ENCODE measurements at places on chromosomes 7 and 10.
A peak's percentile ranks its signal among the peaks of the same experiment; 100 is the strongest.

DNA sequence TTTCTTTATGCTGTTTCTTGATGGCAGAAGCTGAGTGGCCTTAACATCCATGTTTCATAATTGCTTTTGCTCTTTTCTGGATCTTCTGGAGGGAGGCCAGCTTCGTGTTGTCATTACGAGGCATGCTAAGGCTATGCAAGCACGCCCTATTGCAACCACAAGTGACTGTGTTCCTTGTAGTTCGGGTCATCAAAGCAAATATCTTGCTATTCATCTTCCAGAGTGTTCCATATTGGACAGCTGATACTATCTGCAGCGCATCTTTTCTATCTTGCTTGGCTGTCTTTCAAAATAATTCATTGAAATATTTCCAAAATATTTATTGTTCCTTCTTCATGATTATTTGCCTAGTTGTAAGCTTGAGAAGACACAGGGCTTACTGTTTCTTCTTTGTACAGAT, 5.0 kb downstream of the EPHB6 start:
- DNase-seq, result no peak

DNA sequence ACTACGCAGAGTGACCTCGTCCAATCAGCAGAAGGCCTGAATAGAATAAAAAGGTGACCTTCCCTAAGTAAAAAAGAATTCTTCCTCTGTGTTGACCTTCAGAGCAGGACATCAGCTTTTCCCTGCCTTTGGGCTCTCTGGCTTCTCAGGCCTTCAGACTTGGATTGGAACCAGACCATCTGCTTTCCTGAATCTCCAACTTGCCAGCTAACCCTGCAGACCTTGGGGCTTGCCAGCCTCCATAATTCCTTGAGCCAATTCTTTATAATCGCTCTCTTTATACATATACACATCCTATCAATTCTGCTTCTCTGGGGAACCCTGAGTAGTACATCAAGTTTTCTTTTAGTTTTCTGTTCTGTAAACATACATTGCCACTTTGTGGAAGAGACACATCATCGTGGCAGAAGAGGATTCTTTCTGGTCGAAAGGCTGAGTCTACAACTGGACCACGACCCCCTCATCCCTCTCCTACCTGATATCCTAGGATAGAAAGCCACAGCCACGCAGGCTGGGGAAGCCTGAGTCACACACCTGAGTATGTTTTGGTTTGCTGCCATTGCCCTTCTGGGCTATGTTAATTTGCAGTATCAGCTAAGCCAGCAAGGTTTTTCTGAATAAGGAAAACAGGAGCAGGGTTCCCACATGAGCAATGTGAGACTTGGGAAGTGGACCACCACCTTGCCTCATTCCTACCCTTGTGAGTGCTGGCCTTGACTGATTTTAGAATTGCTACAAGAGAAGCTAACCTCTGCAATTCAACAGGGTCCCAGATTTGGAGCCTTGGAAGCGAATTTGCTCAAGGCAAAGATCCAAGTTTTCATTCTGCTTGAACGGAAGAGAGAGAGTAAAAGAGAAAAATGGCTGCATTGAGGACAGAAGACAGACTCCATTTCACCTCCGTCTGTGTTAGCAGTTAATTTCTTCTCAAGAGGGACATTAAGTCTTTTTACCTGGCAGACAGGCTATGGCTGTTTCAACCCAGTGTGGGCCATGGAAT, 445.2 kb upstream of the FZD8 start:
- no peak for DNase-seq

DNA sequence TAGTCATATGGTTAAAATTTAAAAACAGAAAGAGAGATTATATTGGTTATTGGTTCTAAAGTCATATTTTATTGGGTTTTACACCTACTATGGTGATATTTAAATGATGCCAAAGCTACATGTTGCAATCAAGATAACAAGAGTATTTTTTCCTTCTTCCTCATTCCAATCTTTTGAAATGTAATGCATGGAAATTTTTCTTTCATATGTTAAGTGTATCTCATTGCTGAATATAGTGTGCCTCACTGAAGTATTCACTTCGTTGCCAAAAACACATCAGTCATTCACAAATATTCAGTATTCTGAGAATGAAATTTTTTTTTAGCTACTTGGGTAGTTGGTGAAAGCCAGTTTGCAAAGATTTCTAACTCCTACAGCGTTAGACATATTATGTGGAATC, 19.5 kb downstream of the HDAC9 start:
- no peak for DNase-seq

GRCh38 chr10:118850418-118851061, 95.8 kb upstream of the CACUL1 start:
- DNase-seq, result peak; percentile 19

GRCh38 chr10:23399701-23400144, 39.2 kb upstream of the OTUD1 start:
- no peak for DNase-seq

DNA sequence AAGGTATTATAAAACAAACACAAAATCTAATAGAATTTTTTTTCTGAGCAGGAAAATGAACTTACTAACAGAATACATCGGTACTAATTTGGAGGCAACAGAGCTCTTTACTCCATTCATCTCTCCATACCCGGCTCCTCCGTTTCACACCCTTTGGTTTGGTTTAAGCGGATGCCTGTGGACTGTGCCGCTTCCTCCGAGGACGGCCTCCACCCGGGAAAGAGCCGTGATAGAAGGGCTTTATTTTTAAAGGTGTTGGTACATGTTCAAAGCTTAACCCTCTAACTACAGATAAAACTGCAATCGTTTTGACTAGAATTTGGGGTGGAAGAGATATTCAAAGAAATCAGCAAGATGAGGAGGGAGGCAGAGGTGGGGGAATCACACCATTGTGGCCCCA, 1.9 kb downstream of the VIPR2 start:
- DNase-seq, result no peak

DNA sequence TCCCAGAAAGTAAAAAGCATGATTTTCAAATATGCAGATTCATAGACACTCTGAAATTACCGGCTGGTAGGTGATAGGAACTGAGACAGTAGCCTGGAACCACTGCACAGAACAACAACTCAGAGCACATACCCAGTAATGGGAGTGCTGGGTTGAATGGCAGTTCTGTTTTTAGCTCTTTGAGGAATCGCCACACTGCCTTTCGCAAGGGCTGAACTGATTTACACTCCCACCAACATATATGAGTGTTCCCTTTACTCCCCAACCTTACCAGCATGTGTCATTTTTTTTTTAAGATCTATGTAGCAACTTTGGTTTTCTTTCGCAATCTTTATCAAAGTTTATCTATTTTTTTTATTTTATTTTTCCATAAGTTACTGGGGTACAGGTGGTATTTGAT, 358.8 kb downstream of the CALN1 start:
- no peak for DNase-seq

DNA sequence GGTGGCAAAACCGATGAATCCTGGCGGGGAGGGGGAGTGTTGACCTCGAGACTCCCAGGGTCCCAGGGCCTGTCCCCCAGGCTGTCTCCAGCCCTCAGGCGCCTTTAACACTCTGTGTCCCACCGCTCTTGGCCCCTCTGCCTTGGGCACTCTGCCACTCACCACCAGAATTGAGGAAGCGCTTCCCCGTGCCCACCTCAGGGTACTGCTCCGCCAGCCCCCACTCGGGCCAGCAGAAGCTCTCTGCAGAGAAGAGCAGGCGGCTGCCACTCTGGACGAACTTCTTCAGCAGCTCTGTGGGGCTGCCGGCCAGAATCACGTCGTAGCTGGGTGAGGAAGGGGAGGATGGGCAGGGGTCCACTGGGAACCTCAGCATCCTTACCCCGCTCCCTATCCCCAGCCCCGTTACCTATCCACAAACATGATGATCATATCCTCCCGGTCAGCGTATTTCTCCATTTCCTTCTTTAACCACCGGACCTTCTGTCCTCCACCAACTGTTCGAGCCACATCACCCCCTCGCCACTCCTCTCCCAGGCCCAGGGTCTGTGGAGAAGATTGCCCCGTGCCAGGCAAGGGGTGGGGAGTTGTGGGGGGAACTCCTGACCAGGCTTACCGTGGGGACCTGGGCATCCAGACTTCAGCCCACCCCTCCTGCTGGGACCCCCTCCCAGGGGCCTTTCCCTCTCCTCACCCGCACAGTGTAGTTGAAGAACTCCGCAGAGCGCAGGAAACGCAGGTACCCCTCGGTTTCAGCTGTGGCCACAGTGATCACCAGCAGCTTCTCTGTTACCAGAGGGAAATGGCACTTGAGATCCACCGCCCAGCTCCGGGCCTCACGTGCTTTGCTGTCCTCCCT, 1.2 kb downstream of the PLOD3 start:
- no peak for DNase-seq

DNA sequence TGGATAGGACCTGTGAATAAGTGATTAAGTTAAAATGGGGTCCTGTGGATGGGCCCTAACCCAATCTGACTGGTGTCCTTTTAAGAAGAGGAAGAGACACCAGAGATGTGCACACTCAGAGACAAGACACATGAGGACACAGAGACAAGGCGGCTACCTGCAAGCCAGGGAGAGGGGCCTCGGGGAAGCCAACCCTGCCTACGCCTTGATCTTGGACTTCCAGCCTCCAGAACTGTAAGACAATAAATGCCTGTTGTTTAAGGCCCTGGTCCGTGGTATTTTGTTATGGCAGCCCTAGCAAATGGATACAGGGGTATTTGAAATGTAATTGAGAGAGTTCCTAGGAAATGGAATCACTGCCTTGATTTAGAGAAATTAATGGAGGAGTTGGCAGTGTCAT, 225.3 kb downstream of the SKAP2 start:
- DNase-seq, result no peak

- DNase-seq, result no peak
These were observed 28.5 kb downstream of the NRBF2 start for GRCh38 chr10:63161592-63161991.

- no peak for DNase-seq
These were observed 357.2 kb downstream of the LRMDA start for GRCh38 chr10:75788394-75789205.

GRCh38 chr10:117476716-117477115, 65.8 kb upstream of the EMX2 start:
- no peak for DNase-seq

DNA sequence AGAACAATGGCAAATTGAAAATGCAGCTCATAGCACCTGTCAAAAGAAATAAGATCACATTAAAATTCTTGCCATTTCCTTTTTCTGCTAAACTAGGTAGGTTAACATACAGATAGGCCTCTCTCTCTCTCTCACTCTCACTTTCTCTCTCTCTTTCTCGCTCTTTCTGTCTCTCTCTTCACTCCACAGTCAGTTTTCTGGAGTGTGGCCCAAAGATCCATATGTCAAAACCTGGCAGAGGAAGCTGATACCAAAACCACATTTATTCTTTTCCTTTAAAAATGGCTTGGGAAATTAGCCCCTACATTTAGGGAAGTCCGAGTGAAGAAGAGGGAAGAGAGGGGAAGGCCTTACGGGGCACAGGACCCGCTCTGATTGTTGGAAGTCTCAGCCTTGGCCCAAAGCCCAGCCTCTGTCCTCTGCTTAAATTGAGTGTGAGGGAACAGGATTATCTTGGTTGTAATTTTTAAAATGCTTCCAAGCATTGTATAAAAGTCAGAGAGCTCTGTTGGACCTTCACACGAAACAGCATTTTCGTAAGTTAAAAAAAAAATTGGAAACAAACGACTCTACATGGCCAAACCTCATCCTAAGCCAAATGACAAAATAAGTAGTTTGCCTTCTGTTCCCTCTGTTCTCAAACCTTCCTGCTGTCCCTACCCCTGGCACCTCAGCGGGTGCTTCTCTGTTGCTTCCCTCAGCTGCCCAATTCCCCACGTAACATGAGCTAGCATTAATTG, 83.2 kb downstream of the FRMD4A start:
- DNase-seq, result no peak

GRCh38 chr7:90192876-90193750, 18.4 kb upstream of the STEAP2 start:
- DNase-seq, result no peak

GRCh38 chr7:120505770-120506169, 232.8 kb downstream of the KCND2 start:
- no peak for DNase-seq

GRCh38 chr7:76364198-76364584, 5.4 kb upstream of the YWHAG start:
- DNase-seq, result no peak

- no peak for DNase-seq
These were observed 178.1 kb downstream of the ELFN1 start for GRCh38 chr7:1848013-1848640.

DNA sequence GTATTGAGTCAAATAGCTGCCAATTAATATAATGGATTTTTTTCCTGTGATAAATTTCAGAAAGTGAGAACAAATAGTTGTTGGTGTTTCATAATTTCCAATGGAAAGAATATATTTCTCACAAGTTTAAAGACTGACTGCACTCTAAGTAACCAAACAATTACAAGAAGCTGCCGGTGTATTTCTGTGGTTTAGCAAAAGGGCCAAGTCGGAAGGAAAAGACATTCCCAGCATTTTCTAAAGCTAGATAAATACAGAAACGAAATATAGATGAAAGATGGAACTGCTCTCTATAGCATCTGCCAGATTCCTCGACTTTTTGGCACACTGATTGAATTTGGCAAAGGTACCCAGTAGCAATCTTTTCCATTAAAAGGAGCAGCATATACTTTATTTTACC, 92.7 kb upstream of the MKX start:
- DNase-seq, result no peak

- no peak for DNase-seq
These were observed 2.2 kb downstream of the ADCY1 start for GRCh38 chr7:45576249-45576929.

DNA sequence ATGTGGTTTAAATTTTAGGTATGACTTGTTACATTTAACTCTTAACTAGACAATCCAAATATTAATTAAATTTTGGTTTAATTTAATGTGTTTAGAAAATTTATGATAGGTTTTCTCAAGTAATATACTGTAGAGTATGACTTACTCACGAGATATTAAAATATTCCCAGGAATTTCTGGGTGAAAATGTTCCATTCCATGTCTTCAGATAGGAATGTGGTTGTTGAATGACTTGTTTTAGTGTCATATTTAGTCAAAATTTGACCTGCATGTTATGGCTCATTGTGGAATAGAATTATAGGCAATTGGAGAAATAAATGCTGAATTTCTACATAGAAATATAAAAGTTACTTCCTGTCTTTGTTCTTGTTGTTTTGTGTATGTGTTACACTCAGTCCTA, 46.7 kb downstream of the SHOC2 start:
- DNase-seq, result no peak

- no peak for DNase-seq
These were observed 110.4 kb downstream of the COL28A1 start for GRCh38 chr7:7425321-7425720.

DNA sequence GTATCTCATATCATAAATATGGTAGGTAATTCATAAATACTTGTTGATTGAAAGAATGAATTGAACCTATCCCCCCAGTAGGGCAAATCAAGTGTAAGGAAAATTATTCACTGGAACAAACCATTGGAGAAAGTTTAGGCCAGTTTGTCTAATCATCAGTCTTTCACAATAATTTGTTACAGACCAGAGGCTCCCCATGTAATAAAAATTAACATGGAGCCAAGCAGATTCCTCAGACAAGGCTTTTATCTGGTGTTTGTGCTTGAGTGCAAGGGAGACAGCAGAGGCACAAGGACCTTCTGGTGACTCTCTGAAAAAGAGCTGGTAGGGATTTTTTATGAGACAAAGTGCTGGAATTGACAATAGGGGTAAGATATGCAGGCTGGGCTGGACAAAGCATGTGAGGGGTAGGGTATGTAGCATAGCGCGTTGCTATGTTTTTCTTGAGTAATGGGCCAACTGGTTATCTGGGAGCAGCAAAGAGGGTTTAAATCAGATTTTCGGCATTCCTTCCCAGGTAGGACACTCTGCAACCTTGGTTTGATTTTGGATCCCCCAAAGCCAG, 7.8 kb upstream of the PANK1 start:
- no peak for DNase-seq

- no peak for DNase-seq
These were observed 36.5 kb downstream of the ITPRID1 start for GRCh38 chr7:31550432-31550831.

All from activated naive CD4-positive, alpha-beta T cell (primary cell).